ENCODE measurements at places on chromosomes 11 and 22.

DNA sequence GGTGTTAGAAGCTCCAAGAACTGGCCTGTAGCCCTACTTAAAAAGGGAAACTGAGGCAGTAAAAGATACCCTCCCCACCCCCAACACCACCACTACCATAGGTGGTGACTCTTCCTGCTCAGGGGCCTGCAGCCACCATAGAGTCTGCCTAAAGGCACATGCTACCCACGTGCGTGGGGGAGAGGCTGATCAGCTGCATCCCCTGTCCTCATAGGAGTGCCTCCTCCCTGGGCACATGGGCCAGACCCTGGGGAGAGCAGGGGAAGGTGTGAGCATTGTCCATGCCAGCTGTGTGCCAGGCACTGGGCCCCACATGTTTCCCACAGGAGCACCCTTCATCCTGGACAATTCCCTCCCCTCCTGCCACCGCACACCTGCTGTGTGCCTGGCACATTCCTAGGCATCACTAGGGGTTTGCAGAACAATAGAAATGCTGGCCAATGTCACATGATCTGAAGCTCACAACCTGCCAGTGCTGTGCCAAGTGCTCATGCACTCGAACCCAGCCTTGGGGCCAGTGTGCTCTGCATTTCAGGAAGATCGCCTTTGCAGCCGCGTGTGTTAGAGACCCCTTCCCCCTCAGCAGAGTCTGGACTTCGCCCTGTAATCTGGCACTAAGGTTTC, 41.7 kb upstream of the GCAT start:
- no peak for DNase-seq

GRCh38 chr11:33787076-33787475, 12.8 kb upstream of the FBXO3 start:
- DNase-seq = no peak

DNA sequence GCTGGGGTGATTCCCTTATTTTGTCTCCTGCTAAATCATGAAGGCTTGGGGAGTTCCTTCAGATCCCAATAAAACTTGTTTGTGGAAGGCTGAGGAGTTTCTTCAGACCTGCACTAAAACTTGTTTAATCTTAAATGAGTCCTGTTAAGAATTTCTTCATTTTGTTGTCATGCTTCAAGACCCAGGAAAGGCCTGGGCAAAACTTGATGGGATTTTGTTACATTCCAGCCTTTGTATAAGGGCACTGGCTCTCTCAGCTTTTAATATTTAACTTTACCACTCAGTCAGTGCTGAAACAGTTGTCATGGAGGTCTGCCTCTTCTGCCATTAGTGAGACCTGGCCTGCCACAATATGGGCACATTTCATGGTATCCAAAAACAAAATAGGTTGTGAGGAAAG, 699.0 kb downstream of the ETS1 start:
- no peak for DNase-seq

- DNase-seq = no peak
These were observed 247.8 kb upstream of the ZC3H12C start for GRCh38 chr11:109845437-109845836.

- DNase-seq = no peak
These were observed 35.2 kb upstream of the USP47 start for GRCh38 chr11:11806586-11806985.

DNA sequence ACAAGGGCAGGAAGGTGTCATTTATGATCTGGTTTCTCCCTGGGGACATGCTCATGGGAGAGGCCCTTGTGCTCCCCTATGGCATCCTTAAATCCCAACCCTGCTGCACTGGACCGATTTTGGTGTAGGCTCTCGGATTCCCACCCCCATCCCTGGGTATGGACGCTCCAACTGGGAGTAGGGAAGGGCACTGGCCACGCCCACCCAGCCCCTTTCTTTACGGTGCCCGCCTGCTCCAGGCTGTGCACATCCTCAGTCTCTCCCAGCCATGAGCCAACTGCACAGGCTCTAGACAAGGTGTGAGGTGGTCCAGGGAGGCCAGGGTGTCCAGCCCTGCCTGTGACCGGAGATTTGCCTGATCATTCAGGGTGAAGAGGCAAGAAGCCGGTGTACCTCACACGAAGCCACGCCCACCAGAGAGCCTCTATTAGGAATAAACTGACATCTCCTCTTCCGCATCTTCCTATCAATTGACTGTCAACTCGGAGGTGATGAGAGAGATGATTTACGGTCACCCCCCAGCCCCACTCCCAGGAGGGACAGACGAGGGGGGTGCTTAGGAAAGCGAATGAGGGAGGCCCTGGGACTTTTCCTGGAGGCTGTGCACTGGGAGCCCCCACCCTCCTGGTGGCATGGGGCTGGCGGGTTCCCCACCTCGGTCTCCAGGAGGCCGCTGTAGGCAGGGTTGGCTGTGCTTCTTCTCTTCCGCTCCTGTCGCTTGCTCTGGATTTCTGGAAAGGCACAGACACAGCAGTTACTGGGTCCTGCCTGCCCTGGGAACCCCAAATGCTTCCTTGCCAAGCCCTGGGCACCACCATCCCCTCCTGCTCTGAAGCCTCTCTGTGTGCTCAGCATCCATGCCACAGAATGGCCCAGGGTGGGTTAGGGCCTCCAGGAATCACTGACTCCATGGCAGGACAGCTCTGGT, 116.7 kb downstream of the PHF21B start:
- no peak for DNase-seq

GRCh38 chr11:116240710-116241109, 532.1 kb downstream of the BUD13 start:
- DNase-seq = no peak

- DNase-seq = no peak
These were observed 1.0 kb upstream of the BRSK2 start for GRCh38 chr11:1388763-1389102.

DNA sequence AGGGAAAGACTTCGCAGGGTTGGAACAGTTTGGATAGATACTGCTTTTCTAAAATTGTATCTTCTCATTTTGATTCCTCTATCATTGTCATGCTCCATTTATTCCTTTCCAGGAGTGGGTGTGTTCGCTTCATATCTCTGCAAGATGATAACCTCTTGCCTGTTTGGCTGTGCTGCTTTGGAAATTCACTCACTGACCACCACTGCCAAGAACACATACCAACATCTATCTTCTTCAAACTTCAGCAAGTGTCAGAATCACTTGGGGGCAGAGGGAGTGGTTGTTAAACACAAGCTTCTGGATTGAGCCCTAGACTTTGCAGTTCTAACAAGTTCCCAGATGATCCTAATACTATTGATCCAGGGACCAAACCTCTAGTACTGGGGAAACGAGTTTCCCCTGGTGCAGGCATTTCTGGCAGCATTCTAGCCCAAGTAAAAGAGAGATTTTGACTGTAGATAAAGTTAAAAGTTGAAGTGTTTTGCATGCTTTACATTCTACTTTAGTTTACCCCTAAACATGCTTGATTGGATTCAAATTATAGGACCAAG, 11.5 kb upstream of the DKK3 start:
- no peak for DNase-seq

- no peak for DNase-seq
These were observed 1621.6 kb upstream of the RAG2 start for GRCh38 chr11:38219636-38220035.

Data from SHP77 treated with DMSO at 0.1 percent for 48 hours (cell line).